ENCODE measurements at places on chromosomes 2 and 18. TPM values are rescaled to one million over a fixed set of nuclear protein-coding genes. Genes with fewer than 3 reads are reported as not detected.

DNA sequence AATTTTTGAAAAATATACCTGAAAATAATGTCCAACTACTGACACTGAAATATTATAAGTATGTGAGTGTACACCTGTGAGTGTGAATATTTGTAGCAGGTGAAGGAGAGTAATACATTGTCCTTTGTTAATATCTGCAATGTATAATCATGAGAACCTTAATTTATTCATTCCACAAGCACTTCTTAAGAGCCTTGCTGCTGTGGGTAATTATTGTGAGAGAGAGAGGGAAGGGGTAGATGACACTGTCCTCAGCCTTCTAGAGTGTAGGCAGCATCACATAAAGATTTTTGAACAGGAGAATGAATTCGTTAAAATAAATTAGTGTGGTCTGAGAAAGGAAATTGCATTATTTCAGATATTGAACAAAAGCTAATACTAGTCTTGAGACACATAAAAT lies 157.2 kb downstream of the MAP2 start:
- no peak for DNase-seq

DNA sequence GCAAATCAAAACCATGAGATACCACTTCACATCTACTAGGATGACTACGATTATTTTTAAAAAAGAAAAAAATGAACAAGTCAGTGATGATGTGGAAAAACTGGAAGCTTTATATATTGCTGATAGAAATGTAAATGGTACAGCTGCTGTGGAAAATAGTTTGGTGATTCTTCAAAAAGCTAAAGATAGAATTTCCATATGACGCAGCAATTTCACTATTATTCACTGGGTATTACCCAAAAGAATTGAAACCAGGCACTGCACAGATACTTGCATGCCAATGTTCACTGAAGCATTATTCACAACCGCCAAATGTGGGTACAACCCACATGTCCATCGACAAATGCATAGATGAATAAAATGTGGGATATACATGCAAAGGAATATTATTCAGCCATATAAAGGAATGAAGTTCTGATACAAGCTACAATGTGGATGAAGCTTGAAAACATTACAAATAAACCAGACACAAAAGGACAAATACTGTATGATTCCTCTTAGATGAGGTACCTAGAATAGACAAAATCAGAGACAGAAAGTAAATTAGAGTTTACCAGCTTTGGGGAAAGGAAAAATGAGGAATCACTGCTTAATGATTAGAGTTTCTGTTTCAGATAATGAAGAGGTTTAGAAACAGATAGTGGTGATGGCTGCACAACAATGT lies 11.1 kb downstream of the RTTN start:
- no peak for DNase-seq

DNA sequence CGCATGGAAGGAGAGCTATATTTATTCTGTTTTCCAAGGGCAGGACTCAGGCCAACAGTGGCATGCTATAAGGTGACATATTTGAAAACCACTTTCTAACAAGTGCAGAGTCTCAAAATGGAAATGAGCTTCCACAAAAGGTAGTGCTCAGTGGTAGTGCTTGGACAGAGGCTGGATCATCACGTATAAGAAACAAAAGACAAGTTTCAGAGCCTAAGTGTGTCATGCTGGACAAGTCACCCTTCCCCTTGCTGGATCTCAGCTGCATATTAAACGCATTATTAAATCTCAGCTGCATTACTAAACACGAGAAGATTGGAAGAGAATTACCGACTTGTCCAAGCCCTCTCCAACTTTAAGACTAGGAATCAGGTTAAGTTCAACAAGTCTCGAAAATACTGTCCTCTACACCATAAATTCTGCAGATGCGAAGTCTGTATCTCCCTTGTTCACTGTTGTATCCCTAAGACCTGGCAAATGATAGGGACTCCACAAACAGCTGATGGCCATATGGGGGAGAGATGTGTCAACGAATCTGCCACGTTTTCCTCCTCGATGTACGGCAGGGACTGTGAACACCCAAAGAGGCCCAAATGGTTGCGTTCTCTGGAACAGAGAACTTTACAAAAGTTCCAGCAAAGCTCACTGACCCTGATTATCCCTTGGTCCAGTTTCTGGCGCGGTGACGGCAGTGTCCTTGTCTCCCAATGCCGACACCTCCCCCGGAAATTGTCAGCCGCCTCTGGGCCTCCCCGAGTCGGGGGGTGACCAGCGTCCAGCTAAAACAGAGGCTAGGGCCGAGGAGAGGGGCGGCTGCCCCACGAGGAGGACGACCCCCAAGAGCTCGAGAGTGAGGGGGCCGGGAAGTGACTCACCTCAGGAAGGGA lies 611 bp downstream of the NOL10 start:
- DNase-seq: peak; percentile 12

- DNase-seq: no peak
Observed at GRCh38 chr18:74147491-74147778, 199 bp downstream of the FBXO15 start.

DNA sequence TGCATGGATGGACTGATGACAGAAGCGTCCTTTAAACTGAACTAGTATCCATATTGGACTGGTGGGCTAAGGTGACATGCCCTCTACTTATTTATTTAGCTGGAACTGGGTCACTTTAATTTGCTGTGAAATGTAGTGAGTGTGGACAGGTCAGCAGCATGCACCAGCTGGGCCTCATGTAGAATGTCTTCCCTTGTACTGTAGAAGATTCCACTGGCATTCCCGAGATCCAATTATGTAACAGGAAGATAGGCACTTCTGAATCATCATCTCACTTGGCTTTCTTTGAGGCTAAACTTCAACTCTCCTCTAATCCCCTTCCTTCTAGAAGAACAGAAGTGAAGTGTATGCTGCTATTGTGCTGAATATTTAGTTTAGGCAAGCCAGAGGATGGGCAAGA lies 296.2 kb downstream of the SLC8A1 start:
- DNase-seq: no peak

GRCh38 chr2:10427618-10427949 lies 20.5 kb downstream of the ODC1 start:
- DNase-seq: no peak

DNA sequence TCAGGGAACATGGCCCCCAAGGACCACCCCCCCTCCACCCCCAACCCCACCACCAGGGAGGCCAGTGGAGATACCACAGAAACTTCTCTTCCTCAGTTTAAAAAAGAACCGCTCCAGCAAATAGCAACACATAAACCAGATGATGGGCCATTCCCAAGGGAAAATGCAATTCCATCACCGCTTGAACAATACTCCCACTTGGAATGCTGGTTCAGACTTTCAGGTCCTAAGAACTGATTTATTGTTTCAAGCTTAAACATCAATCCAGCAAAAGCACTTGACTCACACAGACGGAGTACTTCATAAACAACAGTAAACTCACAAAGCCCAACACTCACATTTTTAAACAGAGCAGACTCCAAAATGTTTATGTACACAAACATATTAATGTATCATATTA lies 6.9 kb downstream of the HDAC4 start:
- no peak for DNase-seq

DNA sequence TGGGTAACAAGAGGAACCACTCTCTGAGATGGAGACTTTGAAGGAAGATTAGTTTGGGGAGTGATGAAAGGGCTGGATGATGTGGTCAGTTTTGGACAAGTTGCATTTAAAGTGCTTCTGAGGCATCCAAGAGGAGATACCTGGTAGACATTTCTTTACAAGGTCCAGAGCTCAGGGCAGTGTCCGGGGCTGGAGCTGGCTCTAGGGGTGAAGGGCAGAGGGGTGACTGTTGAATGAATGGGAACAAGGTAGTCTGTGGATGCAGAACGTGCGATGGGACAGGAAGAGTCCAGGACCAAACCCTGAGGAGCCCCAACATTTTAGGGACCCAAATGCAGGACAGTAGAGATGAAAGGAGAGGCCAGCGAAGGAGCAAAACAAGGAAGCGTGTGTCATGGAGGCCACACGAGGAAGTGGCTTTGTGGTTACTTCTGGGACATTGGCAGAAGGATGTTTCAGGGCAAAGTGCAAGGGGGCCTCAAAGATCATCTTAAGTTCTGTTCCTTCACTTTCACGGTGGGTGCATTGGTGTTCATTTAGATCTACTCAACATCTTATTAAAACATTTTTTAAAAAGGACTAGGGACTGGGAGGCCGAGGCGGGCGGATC lies 13.6 kb upstream of the GPR35 start:
- DNase-seq: no peak

- no peak for DNase-seq
Observed at GRCh38 chr2:218259099-218259961, 1.5 kb upstream of the GPBAR1 start.

DNA sequence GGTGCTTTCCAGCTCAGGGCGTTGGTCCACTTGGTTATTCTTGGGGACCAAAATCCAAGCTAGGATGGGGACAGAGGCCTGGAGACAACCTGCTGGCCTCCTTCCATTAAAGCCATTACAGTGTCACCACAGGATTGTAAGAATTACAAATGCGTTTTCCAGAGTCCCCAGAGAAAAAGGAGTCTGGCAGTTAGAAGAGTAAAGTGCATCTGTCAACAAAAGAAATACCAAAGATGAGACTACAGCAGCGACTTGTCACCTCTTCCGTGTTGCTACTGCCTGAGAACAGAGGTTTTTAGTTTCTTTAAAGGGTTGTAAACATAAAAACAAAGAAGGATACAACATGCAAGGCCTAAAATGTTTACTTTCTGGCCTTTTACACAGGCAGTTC lies 235.7 kb downstream of the AGAP1 start:
- no peak for DNase-seq

DNA sequence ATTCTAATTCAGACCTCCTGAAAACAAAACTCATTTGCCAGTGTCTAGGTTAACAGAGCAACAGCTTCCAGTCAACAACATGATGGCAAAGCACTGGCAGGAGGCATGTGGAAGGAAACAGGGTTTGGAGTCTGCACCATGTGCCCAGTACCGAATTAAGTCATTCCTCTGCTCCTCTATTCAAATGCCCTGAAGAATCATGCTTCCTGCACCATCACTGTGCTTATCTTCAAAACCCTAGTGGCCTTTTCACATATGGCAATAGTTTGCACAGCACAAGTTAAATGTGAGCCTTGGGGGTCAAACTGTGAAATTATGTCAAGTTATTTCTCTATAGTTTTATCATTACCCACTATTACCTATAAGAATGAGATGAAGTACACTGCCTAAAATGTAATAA lies 75.4 kb upstream of the GRB14 start:
- DNase-seq: no peak

GRCh38 chr2:86807468-86808275 lies 17.0 kb upstream of the CD8A start:
- peak; percentile 78 for DNase-seq

- no peak for DNase-seq
Observed at GRCh38 chr2:112189001-112189556, 50.9 kb downstream of the FBLN7 start.

GRCh38 chr2:113203217-113203530 lies 29.4 kb downstream of the PSD4 start:
- DNase-seq: no peak

- DNase-seq: no peak
Observed at GRCh38 chr2:108938077-108938710, 50.8 kb downstream of the EDAR start.

ITPRIPL1 gene
- 1.7 TPM for total RNA-seq

TUBB8B gene
- total RNA-seq: 0.35 TPM

UPP2 gene
- total RNA-seq: not detected

NGEF gene
- total RNA-seq: 1.3 TPM

HNMT gene
- total RNA-seq: 56.5 TPM

CRYBA2 gene
- not detected for total RNA-seq

STPG4 gene
- 12.7 TPM for total RNA-seq

COLEC12 gene
- not detected for total RNA-seq

IFIH1 gene
- total RNA-seq: 126 TPM

DSC3 gene
- total RNA-seq: 9.8 TPM

TUBA3E gene
- total RNA-seq: not detected

Data from Calu3 (cell line).